T-helper 1 cell (primary cell): ENCODE measurements at places on chromosomes 2 and 18.

- DNase-seq: no peak
These were observed 3.4 kb upstream of the IER3IP1 start for GRCh38 chr18:47179520-47179919.

DNA sequence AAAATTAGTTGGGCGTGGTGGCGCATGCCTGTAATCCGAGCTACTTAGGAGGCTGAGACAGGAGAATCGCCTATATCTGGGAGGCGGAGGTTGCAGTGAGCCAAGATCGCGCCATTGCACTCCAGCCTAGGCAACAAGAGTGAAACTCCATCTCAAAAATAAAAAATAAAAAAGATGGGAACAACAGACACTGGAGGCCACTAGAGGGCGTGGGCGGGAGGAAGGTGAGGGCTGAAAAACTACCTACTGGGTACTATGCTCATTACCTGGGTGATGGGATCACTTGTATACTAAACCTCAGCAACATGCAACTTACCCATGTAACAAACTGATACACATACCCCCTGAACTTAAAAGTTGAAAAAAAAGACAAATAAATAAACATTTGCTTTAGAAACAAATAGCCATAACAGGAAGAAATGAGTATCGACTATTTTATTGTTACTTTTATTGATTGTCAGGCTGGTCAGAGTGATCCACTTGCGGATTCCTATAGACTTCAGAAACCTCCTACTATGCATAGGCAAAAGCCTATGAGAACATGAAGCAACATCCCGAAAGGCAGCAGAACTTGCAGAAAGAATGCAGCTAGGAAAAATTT is 61.0 kb downstream of the TMEM163 start:
- DNase-seq: no peak

GRCh38 chr18:22912835-22913234 is 20.3 kb upstream of the RBBP8 start:
- no peak for DNase-seq

GRCh38 chr2:226423498-226423960 is 376.1 kb downstream of the IRS1 start:
- no peak for DNase-seq

DNA sequence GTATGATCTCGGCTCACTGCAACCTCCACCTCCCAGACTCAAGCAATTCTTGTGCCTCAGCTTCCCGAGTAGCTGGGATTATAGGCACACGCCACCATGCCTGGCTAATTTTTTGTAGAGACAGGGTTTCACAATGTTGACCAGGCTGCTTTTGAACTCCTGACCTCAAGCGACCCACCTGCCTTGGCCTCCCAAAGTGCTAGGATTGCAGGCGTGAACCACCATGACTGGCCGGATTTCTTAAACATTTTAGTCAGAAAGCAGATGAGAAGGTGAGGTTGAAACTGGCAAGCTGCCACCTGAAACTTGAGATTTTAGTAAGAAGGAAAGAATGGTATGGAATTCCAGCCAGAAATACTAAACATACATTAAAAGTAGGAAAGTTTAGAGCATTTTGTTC is 31.9 kb downstream of the KLHL23 start:
- no peak for DNase-seq

GRCh38 chr2:33645861-33646260 is 46.8 kb upstream of the FAM98A start:
- DNase-seq: no peak

- DNase-seq: no peak
These were observed 48.4 kb upstream of the BCL2L11 start for GRCh38 chr2:111072220-111072871.

DNA sequence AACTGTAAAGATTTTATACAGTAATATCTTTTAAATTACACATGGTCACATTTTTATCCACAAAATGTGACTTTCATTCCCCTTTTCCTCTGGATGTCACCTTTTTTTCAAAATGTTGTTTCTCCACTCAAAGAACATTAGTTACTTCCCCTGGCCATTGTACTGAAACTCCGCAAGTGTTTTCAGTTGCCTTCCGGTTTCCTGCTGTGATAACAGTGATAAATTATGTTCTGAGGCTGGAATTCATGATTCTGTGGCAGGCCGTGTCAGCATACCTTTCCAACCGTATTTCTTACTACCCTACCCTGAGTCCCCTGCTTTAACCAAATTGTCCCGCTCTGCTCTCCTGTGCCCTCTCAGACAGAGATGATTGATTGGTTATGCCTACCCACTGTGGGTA is 53.5 kb downstream of the MGAT5 start:
- DNase-seq: no peak

DNA sequence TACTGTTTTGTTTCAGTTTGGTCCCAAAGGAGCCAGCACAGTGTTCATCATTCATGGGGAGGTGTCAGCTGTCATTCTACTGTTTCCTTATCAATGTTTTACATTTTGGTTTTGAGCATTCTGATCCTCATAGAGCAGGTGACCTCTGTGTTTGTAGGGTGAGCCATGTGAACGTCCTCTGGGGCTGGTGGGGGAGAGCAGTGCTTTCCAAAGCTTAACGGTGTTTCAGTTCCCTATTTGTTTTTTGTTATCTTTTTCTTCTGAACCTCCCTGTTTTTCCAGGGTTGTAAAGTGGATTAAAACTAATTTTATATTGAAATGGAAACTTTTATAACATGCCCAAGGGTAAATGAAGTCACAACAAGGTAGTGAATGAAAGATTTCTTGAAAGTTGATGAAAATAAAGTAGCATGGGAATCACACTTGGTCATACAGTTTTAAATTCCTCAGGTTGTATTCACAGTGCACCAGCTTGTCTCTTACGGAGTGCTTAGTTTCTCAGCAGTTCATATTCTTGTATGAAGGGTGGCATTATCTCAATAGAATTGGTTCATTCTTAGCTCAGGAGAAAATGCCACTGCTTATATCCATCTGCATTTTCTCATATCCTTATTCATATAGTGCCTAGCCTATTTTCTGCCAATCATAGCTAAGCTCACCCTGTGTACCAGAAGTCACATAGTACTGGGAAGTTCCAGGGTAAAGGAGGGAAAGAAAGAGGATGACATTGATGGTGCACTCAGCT is 54.5 kb downstream of the MAP4K4 start:
- no peak for DNase-seq

GRCh38 chr2:241741016-241741415 is 6.6 kb downstream of the D2HGDH start:
- DNase-seq: no peak

GRCh38 chr2:137797641-137798040 is 166.6 kb upstream of the HNMT start:
- DNase-seq: no peak

DNA sequence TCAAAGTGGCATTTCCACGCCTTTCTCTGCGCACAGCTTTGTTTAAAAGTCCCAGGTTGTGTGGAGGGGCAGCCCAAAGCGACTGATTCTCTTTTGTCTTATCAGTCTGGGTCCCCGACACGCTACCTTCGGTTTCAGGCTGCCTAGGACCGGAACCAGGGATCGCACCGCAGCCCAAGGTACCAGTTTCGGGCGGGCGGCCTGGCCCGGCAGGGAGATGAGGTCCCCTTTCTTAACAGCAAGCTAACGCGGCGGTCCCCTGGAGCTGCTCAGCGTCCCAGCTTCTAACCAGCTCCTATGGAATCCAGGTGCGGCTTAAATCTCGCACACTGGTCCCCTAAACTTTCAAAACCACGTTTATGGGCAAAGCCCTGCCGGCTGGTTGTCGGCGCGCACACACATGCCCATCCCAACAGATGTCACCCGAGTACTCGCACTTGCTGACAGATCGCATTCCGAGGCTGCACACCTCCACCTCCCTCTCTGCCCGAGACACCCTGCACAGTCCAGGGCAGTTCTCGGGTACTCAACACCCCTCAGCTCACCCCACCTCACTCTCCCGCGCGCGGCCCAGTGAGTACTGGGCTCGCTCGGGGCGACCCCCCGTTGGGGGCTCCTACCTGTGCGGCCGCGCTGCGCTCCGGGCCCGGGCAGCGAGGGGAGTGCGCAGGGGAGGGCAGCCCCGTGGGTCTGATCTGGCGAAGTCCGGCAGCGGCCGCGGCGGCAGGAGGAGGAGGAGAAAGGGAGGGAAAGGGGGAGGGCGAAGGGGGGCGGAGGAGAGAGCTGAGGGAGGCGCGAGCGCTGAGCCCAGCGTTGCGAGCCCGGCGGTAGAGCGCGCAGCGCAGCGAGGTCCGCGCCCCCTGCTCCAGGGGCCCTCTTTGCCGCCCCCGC is at the start of gene EFEMP1:
Gene EFEMP1 (minus strand): TSS at position 692 of the 891 bp plus-strand sequence. CDS start 1,342 bp downstream, outside the sequence.
- DNase-seq: no peak

GRCh38 chr2:68925295-68925896 is 27.3 kb downstream of the GKN2 start:
- DNase-seq: peak; percentile 44
